ENCODE measurements at places on chromosomes 1 and 21.

DNA sequence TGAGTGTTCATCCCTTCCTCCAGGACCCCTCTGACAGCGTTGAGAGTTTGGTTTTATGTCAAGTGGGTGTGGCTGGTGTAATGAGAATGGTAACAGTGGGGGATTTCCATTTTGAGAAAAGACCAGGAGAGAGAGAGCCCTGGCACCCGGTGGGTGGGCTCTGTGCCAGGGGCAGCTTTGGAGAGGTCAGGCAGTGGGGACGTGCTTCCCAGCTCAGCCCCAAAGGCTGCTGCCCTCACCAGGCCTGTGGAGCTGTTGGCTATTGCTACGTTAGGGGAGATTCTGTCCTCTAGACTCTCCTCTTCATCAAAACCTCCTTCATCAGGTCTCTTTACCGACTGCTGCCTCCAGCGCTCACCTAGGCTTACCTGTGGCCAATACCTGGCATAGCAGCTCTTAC is 176.3 kb downstream of the PTPRU start:
- DNase-seq = no peak

- no peak for DNase-seq
These were observed 209.5 kb upstream of the POU3F1 start for GRCh38 chr1:38256072-38256471.

DNA sequence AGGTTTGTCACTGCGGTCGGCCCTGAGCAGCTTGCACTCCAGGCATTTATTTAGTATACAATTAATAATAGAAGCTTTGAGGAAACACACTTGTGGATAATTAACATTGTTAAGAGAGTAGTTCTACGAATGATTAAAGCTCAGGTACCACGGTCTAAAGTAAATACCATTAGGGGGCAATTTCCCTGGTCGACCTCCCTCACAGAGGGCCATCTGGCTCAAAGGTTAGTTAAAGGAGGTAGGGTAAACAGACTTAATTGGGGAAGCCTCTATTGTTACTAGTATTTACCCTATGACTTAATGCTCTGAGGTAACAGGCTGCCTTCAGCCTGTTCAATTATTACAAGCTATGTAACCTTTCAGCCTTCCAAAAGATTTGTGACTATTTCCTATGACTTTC is 122.3 kb upstream of the SLC44A3 start:
- no peak for DNase-seq

DNA sequence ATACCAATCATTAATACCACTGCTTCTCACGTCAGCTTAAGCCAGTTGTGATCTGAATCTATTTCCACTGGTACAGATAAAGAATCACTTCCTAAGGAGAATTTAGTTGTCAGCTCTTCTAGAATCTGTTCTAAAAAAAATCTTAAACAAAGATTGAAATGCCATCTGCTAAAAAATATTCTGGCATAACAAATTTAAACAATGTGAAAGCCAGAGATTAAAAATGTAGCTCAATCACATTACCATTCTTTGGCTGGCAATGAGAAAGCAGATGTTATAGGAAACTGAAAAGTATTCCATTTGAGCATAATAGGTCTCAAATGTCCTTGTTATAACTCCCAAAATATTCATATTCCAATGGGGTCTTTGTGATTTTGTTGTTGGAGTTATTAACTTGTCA is 21.7 kb upstream of the LRRC8B start:
- no peak for DNase-seq

GRCh38 chr1:204544321-204544720 is 28.1 kb downstream of the MDM4 start:
- DNase-seq = no peak

DNA sequence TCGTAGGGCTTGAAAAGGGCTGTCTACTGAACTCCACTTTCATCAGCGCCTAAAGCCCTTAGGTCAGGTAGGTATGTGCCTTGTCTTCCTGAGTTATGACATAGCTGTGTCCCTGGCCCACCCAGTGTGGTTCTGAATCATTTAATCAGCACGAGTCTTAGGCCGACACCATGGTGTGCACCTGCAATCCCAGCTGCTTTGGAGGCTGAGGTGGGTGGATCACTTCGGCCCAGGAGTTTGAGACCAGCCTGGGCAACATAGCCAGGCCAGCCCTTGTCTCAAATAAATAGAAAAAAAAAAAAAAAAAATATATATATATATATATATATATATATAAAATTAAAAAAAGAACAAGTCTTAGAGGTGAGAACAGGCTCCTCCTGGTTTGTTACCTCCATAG is 15.8 kb downstream of the LRRC71 start:
- no peak for DNase-seq

GRCh38 chr1:228198977-228199590 is 8.8 kb upstream of the OBSCN start:
- no peak for DNase-seq

DNA sequence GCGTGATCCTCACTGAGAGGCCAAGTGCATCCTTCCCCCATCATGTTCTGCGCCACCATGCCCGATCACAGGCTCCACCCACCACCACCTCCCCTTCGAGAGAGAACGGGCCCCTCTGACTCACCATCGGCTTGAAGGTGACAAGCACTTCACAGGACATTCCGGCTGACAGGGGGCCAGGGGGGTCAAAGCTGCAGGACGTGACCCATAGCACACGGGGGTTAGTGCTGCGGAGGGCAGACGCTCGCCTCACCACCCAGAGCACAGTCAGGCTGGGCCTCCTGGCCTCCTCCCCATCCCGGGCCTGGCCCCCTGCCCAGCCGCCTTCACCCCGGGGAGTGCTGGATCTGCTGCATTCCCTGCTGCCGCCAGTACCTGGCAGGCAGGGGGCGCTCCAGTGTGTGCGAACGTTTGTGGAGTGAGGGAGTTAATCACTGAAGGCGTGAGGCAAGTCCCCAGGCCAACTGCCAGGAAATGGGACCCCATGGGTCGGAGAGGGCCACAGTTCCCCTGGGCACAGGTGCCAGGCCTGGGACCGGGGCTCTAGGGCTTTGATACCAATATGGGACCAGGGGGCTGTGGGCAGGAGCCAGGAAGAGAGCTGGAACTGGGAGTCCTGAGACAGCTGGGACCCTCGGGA is 40.9 kb upstream of the TMEM52 start:
- peak; percentile 81 for DNase-seq

- no peak for DNase-seq
These were observed 31.9 kb upstream of the PKP1 start for GRCh38 chr1:201251411-201251810.

DNA sequence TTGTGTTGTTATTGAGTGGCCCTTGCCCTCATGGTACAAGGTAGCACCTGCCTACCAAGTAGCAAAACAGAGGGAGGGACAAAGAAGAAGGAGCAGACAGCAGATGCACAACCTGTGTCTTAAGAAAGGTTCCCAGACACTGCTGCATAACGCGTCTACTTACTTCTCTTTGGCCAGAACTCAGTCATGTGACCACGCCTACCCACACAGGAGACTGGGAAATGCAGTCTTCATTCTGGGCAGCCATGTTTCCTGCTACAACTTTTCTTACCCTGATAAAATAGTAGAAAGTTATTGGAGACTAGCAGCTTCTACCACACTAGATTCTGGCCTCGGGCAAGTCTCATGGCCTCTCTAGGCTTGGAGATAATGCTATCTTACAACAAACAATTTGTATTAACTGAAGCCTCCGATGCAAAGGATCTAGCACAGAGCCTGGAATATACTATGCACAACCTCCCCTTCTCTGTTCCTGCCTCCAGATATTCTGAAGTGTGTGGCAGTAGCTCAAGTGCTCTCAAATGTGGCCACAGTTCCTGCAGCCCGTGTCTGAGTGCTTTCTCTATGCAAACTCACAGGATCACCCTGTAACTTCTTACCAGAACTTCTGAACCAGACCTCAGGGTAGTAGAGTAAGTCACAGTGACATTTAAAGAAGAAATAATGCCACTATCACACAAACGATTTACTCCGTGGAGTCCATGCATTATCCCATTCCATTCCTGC is 34.1 kb upstream of the BTG2 start:
- DNase-seq = no peak

DNA sequence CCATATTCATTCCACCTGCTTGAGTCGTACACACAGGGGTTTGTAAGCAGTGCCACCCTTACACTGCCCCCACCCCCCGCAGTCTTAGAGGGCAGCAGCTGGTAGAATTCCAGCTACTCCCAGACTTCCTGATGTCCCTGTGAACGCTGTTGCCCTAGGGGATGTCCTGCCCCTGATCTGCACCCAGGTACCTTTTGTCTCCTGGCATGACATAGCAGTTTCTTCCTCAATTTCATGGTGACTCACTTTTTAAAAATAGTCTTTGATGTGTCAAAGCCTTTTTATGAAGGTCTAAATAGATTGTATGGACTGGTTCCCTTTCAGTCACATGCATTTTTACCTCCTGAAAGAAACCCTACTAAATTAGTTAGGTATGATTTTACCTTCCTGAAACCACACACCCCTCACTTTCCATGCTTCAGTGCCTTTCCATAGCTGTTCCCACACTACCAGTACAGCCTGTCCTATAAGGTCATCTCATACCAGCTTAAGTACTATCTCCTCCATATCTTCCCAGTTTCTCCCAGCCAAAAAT is 76.4 kb downstream of the ST3GAL3 start:
- DNase-seq = no peak

DNA sequence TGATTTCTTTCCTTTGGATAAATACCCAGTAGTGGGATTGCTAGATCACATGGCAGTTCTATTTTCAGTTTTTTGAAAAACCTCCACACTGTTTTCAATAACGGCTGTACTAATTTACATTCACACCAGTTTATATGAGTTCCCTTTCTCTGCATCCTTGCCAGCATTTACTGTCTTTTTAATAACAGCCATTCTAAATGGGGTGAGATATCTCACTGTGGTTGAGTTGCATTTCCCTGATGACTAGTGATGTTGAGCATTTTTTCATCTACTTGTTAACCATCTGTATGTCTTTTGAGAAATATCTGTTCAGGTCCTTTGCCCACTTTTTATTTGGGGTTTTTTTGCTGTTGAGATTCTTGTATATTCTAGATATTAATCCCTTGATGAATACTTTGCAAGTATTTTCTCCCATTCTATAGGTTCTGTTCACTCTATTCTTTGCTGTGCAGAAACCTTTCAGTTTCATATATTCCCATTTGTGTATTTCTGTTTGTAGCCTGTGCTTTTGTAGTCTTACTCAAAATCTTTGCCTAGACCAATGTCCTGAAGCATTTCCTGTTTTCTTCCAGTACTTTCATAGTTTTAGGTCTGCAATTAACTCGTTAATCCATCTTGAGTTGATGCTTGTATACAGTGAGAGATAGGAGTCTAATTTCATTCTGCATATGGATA is 7.3 kb downstream of the HENMT1 start:
- DNase-seq = no peak

DNA sequence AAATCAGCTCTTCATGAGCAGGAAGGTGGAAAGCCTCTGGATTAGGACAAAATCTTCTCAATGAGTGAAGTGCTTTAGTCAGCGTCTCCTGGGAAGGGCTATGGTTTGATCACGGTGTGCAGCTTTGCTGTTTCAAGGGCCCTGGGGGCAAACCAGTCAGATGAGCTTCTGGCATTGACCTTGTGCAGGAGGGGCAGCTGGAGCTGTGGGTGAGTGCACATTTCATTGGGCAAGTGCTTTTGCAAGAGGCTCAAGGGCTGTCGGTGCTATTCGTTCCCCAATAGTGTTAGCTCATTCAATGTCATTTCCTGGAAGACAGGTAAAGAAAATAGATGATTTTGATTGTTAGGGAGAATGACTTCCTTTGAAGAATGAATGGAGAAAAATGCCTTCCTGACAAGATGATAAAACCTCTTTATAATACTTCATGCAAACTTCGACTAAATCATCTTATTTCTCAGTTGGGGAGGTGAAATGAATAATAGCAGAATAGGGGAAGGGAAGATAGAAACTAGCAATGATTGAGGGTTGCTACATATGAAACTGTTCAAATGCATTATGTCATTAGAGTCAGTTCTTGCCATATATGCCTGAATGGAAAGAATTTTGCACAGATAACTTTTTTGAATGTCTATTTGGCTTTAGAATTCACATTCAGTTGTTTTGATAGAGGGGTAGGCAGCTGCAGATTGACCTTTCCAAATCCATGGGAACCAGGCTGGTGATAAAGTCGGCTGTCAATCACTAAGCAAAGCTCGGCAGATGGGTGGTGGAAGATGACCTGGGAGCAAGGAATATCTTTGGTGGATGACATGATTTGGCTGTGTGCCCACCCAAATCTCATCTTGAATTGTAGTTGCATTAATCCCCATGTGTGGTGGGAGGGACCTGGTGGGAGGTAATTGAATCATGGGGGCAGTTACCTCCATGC is 12.9 kb upstream of the DISC1 start:
- DNase-seq = no peak

DNA sequence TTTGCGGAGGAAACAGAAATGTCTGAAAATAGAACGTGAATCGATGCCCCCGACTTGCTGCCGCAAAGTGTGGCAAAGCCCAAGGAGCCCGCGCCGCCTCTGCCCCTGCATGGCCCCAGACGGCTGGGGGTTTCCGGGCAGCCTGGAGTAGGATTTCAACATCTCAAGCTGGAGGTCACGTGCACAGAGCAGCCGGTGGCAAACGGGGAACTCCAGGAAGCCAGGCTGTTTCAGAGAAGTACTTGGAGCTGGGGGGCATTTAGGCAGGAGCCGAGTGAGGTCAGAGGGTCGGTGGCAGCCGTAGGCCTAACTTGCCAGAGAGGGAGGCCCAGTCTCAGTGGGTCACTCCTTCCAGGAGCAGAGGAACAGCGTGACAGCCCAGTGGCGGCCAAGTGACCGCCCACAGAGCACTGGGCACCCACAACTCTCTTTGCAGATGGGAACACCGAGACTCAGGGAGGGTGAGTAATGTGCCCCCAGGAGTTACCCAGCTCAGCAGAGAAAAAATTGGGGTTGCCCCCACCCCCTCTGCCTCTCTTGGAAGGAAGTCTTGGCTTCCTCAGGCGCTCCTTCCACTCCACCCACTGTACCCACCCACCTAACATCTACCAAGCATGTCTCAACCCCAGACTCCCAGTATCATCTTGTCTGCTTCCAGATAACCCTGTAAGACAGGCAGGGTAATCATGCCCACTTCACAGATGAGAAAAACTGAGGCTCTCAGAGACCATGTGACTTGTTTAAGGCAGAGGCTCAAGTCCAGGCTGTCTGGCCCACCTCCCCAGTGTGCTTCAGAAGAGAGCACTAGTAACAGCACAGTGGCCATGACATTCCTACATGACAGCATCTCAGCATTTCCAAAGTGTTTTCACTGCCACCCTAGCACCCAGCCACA is 179.4 kb downstream of the HIVEP3 start:
- no peak for DNase-seq

DNA sequence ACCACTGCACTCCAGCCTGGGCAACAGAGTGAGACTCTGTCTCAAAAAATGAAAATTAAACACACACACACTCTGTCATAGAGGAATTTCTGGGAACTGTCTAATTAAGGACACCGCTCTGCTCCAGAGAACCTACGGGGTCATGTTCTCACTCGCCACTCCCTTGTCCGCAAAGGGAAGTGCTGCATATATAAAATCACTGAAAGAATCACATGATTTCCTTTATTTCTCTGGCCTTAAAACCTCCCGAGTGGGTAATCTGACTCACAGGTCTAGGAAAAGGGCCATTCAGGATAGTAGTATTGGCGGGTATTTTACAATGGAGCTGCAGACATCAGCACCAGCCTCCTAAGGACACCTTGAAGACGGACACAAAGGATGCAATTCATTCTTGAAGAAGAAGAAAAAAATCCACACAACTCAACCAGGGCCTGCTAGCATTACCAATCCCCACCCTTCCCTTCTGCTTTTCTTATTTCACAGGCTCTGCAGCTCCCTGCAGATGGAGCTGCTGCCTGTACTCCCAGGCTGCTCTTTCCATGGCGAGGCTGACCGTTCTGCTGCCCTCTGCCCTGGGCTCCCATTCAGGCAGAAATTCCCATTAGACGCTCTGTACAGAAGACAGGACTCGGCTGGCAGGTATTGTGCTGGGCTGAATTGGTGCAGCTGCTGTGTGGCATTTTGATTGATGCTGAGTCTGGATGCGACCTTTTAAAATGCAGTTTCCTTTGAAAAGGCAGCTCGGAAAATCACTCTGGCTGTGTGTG is 53.3 kb upstream of the FAM89A start:
- DNase-seq = peak; percentile 43
